ENCODE measurements at places on chromosomes 3 and 15. TPM values are rescaled to one million over a fixed set of nuclear protein-coding genes. Genes with fewer than 3 reads are reported as not detected.

GRCh38 chr15:70059476-70060213 lies 38.1 kb downstream of the TLE3 start:
- DNase-seq = no peak

- no peak for DNase-seq
These were observed 75.6 kb downstream of the RAD18 start for GRCh38 chr3:8887435-8888300.

DNA sequence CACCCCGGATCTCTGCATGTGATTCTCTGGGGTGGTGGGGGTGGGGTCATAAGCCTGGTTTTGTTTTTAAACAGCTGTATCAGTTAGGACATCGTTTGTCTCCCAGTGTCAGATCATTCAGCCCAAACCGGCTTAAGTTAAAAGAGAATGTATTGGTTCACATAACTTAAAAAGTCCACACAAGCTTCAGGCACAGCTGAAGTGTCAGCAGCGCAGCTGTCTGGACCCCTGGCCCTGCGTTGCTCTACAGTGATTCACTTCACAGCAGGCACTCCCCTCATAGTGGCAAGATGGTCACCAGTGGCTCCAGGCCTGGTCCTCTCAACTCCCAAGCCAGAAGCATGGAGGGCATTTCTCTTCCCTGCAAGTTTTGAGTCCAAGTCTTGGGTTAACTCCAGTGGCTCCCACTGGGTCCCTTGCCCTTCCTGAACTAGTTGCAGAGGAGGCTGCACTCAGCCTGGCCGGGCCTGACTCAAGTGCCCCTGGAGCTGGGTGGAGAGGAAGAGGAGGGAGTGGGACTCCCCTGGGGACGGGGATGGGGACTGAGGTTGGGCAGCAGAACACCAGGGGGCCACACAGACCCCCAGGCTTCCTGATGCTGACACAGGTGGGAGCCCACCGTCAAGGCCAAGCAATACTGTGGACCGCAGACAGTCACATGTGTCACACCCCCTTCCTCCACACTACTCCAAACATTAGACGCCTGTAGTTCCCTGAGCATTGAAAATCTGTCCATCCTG lies 28.9 kb upstream of the GP9 start:
- DNase-seq = no peak

DNA sequence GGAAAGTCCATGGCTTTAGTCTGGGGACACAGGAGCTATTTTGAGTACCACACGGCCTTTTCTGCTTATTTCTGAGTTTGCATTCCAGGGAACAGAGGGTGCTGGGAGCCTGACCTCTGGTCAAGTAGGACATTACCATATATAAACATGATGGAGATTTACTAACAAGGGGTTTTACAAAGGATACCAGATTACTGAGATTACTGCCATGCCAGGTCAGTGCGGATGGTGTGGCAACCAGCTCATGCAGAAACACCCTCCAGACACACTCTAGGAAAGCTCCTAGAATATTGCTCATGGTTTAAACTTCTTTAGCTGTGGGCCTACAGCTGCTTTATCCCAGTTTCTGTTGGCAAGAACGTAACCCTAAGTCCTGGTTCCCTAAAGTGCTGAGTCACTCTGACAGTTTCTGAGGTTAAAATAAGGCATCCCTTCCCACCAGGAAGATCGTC lies 54.3 kb upstream of the AGTR1 start:
- no peak for DNase-seq

DNA sequence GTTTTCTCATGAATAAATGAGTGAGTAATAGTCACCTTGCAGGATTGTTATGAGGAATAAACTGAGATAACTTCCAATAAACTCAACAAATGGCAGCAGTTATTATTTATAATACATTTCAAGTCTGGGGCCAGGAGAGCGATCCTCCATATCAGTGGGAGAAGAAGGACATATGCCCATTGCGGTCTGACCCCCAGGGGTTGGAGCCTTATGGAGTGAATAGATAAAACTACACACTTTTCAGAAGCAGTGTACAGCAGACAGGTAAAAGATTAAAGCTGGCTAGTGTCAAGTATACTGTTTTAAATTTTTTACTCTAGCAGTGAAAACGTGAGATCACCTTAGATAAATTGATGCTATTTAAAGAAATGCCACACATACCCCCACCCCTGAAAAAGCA lies 43.5 kb downstream of the DIPK2A start:
- no peak for DNase-seq

Gene KCNH8
- not detected for total RNA-seq

- no peak for DNase-seq
These were observed 18.8 kb downstream of the SETD5 start for GRCh38 chr3:9416139-9416780.

- DNase-seq = no peak
These were observed at the start of gene SUSD5 for GRCh38 chr3:33218446-33219174. TSS of gene SUSD5 (minus strand) at chr3:33218810. CDS start at chr3:33218797, 13 bp downstream.

DNA sequence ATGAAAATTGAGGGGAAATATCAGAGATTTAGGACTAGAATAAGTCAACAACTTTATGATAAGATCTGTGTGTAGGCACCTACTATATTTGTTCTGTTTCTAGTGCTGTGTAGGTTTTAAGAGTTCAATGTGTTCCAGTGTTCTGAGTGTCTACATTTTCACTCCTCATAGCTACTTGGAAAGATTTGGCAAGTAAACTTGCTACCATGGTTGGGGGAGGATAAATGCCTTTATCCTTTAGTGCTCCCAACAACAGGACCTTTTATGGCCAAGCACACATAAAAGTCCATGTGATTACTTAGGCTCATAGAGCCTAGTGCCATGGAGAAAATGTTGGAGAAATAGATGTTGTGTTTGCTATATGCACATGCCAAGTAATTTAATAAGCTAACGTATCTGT lies 64.0 kb downstream of the LYSMD4 start:
- DNase-seq = no peak

DNA sequence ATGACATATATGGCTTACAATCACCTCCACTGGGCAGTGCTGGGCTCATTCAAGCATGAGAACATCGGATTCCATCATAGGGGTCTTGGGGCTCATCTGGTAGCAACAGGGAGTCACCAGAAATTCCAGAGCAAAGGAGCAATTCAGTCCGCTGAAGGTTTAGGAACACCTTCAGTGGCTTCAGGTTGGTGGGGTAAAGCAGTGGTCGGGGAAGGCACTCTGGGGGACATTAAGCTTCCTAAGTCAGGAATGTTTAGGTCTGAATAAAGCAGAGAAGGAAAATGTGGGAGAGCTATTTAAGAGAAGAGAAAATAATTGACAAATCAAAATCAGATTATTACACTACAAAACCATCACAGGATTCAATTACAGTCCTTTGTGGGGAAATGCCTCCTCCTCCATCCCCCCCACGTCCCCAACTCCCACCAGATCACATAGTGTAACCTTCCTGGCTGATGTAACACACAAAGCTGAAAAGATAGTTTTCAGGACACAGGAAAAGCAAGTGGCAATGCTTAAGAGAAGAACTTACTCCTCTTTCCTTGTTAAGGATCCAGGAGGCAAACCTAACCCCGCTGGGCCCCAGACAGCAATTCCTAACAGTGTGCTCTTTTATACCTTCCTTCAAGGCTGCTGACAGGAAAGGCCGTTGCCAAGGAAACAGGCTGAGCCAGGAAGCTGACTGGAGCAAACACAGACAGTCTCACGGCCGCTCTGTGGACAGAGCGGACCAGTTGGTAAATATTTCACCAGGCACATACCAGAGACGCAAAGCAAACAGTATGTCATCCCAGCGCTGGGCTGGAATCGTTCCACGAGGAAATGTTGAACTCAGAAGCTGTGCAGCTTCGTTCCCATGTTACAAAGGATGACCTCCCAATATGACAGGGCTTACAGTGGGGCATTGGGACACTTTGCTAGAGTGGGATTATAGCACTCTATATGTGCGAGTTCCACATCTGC lies 57.5 kb upstream of the LMCD1 start:
- DNase-seq = peak; percentile 41

Gene ITGB5
- total RNA-seq = 277 TPM

Gene P2RY1
- total RNA-seq = 2.7 TPM

Gene LINGO1
- 0.36 TPM for total RNA-seq

DNA sequence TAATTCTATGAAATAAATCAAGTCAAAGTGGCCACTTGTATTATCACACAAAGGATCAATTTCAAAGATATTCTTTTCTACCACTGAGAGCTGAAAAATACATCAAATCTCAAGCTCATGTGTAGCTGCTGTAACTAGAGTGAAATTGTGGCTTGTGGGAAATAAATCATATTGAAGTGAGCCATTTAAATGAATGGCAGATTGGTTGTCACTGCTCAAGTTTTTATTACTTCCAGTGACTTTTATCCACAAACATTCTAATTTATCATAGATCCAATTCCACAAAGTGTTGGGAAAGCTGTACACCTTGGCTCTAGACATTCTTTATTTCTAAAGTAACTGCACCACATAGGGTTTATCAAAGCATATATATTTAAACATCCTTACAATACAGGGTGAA lies 285.4 kb downstream of the CNTN3 start:
- no peak for DNase-seq

Gene NMD3
- total RNA-seq = 50.6 TPM

Data from omental fat pad (tissue), 4 donors.